GM12892 (cell line): ENCODE measurements at places on chromosomes 6 and 20.

- no peak for DNase-seq
Observed at GRCh38 chr20:36205026-36205425, 31.3 kb upstream of the AAR2 start.

DNA sequence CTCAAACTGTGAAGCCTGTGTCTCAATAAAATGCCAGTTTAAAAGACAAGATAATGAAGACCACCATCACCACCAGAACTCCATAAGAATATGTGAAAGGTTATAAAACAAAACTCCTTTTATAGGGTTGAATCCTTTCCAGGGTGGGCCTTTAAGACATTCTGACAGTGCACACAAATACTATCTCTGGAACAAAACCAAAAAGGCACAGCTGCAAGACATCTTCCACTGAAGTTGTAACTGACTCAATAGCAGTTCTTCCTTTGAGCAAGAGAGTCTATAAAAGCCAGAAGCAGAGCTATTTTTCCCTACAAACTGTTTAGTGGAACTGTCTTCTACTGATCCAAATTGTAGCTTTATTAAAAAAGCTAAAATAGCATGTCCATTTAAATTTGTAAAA, 81.6 kb downstream of the EPB41L2 start:
- no peak for DNase-seq

GRCh38 chr6:132167929-132168892, 217.0 kb upstream of the CCN2 start:
- no peak for DNase-seq

GRCh38 chr6:53227847-53228246, 79.2 kb upstream of the GCM1 start:
- DNase-seq = no peak

- DNase-seq = peak; percentile 64
Observed at GRCh38 chr6:10411971-10412460, 2.9 kb downstream of the TFAP2A start.

- DNase-seq = no peak
Observed at GRCh38 chr20:46933150-46933549, 38.5 kb downstream of the EYA2 start.

DNA sequence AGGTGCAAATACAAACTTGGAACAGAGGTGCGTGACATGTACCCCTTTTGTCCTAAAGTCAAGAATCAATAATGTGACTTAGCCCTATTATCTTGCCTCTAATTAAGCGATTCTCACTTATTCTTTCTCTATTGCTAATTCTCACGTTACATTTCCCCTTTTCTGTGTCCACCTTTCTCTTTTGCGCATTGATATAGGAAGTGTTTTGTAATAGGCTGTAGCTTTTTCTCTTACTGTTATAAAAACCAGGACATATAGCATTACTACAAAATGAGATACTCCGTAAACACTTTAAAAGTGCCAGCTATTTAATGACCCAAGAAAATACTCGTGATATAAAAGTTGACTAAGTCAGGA, 669 bp upstream of the TMEM30A start:
- DNase-seq = no peak

GRCh38 chr6:5936140-5936539, 70.6 kb downstream of the NRN1 start:
- no peak for DNase-seq

- peak; percentile 41 for DNase-seq
Observed at GRCh38 chr6:166587631-166588413, 1.3 kb upstream of the RAMACL start.

DNA sequence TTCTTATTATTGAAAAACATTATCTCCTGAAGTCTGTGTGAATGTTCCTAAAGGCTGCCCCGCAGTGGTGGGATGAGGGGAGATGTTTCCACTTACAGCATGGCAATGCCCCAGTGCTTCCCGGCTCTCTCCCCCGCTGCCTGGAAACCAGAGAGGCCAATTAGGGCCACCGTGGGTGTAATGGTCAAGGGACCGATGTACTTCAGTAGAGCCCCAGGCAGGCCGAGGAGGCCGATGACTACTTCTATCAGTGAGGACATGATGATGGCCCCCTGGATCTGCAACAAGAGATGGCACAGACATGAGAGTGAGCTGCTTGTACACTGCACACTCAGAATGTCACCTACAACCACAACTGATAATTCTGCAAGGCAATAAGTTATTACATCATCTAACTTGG, 117.8 kb downstream of the SLC23A2 start:
- DNase-seq = no peak

- no peak for DNase-seq
Observed at GRCh38 chr6:86913795-86914194, 23.5 kb upstream of the HTR1E start.

- DNase-seq = no peak
Observed at GRCh38 chr6:102149191-102149590, 755.7 kb downstream of the GRIK2 start.

DNA sequence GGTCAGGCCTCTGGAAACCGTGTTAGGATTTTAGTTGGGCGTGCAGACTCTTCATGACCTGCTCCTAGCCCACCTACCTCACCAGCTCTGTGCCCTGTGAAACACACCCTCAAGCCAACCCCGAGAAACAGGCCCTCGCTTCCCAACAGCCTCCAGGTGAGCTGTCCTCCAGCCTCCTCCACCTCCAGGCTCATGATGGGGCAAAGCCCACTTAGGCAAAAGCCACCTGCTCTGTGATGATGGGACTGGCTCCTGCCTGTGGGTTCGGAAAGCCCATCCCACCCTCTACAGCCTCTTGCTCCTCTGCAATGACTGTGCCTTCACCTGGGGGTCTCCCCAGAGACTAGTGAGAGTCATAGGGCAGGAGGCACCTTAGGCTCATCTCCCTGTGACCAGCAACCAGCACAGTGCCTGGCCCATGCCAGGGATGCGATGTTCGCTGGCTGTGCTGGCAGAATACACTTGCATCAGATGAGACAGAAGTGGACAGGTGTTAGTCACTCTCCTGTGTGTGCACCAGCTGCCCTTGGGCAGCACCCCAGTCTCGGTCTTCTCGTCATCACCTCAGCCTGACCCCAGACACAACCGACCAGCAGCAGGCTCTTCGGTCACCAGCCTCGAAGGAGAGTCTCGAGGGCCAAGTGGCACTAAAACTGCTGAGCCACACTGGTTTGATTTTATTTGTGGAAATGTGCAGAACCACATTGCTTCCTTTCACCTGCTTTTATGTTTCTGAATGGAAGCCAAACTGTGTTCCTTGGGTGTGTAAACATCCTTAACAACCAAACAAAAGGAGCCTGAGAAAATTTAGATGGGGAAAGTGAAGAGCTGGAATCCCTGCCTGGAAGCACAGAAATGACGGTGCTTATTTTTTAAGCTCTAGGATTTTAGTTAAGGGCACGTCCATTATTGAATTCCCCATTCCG, 10.7 kb downstream of the PXDC1 start:
- DNase-seq = no peak

- DNase-seq = no peak
Observed at GRCh38 chr20:51227744-51228143, 204.8 kb upstream of the KCNG1 start.

GRCh38 chr6:158284007-158284875, 28.0 kb upstream of the TULP4 start:
- DNase-seq = no peak

DNA sequence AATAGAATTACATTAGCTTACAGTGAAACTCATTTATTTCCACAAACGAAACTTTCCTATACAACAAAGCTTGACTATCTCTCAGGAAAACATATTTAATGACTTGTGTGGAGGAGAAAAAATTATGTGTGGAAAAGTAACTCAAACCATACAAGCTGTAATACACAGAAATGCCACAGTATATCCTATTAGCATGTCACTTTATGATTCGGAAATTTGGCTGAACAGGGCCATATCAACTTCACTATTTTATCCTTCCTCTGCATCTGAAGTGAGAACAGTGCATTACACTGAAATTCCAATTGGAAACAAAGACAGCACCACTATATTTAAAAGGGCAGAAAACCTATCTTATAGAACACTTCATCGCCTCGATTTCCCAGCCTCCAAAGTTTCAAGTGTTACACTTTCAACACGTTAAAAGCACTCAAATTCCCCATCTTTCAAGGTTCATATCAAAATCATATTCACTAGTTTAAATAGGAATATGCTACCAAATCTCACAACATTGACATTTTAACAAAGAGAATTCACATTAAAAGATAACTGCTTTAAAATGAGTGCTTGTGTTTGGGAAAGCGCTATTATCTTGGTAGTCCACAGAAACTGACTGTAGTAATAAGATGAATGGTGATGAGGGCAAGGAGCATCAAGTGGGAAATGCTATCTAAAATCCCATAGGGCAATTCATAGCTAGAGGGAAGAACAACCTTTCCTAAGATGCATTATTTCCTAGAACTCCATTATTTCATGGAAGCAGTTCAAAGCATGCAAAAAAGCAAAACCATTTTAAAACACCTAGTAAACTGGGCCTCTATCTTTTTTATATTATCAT, 1.8 kb downstream of the REV3L start:
- DNase-seq = no peak

DNA sequence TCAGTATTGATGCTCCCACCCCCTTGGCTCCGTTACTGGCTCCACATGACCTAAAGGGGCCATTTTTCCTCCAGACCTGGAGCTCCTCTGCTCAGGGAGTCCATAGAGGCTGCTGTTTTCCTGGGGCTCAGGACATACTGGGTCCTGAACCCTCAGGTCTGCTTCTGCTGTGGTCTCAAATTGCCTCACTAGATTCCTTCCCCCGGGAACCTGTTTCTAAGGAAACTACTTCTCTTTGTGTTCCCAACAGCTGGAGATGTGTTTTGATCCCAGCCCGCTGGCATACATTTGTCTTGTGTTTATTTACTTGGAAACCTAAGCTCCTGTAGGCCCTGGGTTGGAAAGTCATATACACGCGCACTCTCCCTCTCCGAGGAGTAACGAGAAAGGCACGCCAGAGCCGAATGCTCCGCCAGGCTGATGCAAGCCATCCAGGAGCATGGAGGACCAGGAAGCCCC, 222.8 kb downstream of the UST start:
- no peak for DNase-seq

DNA sequence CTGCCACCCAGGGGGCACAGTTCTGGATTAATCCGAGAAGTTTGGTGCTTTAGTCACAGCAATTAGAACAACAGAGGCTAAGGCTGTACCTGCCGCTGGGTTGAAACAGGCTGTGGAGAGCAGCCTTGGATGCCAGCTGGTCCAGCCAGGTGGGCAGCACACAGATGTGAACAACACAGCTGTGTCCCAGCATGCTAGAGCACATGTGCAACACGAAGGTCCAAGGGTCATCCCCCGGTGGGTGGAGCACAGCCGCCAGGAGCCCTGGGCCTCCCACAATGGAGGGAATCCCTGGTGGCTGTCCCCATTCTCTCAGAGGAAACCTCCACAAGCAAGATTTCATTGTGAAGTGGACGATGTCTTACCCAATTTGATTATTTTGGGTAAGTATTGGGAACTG, 99.2 kb upstream of the SYNDIG1 start:
- DNase-seq = no peak

GRCh38 chr6:153947808-153948447, 91.1 kb upstream of the OPRM1 start:
- DNase-seq = no peak

GRCh38 chr6:21103626-21104224, 489.8 kb upstream of the SOX4 start:
- DNase-seq = no peak

DNA sequence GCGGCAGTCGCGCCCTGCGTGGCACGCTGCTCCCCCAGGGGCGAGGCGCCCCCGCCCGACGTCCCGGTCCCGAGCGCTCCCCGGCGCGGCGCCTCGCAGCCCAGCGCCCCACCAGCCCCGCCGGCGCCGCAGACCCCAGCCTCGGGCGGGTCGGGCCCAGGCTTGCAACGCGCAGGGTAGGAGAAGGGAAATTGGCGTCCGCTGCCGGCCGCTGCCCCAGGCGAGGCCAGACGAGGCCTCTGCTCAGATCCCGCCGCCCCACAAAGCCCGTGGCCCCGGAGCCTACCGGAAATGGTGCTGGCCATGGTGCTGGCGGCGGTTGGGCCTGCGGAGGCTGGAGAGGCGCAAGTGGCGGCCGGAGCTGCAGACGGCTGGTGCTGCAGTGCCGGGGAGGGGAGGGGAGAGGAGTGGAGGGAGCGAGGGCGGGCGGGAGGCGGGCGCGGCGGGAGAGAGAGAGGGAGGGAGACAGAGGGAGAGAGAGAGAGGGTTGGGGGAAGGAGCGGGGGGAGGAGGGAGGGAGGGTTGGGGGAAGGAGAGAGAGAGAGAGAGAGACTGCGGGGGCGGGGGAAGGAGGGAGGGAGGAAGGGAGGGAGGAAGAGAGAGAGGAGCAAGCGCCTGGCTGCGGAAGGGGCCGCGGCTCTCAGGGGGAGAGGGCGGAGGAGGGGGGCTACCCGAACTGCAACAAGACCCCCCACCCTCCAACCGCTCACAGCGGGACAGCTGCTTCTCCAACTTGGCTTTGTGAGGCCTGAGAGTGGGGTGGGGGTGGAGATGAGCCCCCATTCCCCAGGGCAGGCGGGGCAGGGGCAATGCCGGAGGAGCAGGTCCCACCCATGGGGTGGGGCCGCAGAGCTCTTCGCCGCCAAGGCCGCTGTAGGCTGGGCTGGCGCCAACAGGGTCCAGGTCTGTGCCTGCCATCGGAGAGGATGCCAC, at the start of gene STMN3:
STMN3 (minus strand) TSS at position 384 of the 933 bp plus-strand sequence; CDS start at position 305, 79 bp downstream.
- DNase-seq = peak; percentile 72

GRCh38 chr20:54133434-54134427, 40.1 kb downstream of the CYP24A1 start:
- DNase-seq = no peak

DNA sequence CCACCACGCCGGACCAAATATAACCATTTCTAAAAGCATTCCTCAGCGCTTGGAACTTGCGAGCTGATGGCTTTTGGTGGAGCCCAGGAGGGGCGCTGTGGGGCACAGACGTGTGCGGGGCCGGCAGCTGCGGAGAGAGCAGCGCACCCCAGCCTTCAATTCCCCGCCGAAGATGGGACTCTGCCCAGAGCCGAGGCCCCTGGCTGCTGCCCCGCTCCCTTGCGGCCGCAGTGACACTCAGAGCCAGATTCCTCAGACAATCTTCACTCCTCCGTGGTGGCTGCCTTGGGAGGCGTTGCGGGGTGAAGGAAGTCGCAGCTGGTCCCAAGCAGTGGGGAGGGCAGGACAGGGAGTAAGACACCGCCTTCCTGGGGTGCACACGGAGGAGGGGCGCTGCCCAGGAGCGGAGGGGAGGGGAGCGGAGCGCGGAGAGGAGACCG, 87.7 kb downstream of the TMEM242 start:
- DNase-seq = peak; percentile 40

- no peak for DNase-seq
Observed at GRCh38 chr6:30891450-30891723, 7.1 kb downstream of the DDR1 start.
